ENCODE measurements at places on chromosomes 1 and 21. TPM values are rescaled to one million over a fixed set of nuclear protein-coding genes. Genes with fewer than 3 reads are reported as not detected.

The RIMS3 gene
- total RNA-seq = 6.1 TPM

The TMOD4 gene
- total RNA-seq = 1.5 TPM

The SUSD4 gene
- 0.28 TPM for total RNA-seq

The PPIAL4G gene
- total RNA-seq = 0.45 TPM

The HOOK1 gene
- total RNA-seq = 0.98 TPM
